NCI-H187 treated with DMSO at 0.1 percent for 48 hours (cell line): ENCODE measurements at places on chromosomes 12 and 14.

- DNase-seq: peak; percentile 25
Measured at GRCh38 chr12:107607464-107608392, 77.9 kb upstream of the PWP1 start.

DNA sequence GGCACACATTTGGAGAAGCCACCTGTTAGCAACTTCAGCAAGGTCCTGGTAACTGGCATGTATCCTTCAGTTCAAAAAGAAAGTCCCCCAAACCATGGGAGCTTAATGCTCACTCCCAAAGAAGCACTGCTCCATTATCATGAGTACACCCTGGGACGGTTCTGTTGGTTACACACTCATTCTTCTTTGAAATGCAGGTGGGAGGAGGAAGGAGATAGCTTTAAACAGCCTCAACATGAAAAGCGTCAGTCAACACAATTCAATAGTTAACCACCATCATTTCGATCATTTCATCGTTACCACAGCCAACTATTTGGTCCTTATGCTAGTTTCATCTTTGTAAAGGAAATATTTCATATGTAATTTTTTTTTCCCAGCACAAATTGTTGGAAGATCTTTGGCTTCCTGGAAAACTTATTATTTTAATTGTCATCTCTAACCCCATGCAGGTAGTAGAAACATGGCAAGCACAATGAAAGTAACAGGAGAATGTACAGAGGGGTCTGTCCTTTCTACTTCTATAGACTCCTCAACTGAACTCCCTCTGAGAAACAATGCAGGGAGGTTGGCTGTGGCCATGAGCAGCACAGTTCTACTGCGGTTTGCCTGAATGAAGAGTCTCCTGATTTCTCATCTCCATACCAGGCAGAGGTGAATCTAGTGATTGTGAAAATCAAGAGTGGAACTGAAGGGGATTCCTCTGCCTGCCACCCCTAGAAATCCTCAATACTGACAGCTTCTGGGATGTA is 196.4 kb upstream of the FOXN3 start:
- no peak for DNase-seq

GRCh38 chr14:106346534-106347290 is 820.3 kb downstream of the TMEM121 start:
- DNase-seq: no peak

DNA sequence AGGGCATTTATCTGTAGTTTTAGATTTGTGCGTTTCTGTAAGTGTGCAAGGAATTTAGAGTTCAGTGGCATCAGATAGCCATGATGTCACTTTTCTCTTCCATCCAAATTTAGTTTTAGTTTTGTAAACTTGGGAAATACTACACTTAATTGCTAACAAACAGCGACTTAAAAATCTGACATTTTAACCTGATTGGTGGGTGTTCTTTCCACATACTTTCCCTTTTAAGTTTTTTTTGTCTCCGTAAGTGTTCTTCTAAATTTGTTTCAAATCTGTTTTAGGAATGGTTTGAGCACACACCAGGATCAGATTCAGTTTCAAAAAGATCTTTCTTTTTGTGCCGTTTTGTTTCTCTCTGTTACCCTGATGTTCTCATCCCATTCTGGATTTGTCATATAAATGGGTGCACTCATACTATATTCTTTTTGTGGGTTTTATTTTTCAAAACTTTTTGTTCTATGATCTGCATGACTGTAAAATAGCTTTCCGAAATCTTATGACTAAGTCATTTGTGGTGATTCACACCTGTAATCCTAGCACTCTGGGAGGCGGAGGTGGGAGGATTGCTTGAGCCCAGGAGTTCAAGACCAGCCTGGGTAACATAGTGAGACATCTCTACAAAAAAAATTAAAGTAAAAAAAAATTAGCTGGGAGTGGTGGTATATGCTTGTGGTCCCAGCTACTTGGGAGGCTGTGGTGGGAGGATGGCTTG is 58.9 kb downstream of the FBXO34 start:
- DNase-seq: no peak

- DNase-seq: no peak
Measured at GRCh38 chr14:100410056-100410565, 87.0 kb downstream of the SLC25A47 start.

- no peak for DNase-seq
Measured at GRCh38 chr14:39581474-39581873, 149.2 kb upstream of the FBXO33 start.

DNA sequence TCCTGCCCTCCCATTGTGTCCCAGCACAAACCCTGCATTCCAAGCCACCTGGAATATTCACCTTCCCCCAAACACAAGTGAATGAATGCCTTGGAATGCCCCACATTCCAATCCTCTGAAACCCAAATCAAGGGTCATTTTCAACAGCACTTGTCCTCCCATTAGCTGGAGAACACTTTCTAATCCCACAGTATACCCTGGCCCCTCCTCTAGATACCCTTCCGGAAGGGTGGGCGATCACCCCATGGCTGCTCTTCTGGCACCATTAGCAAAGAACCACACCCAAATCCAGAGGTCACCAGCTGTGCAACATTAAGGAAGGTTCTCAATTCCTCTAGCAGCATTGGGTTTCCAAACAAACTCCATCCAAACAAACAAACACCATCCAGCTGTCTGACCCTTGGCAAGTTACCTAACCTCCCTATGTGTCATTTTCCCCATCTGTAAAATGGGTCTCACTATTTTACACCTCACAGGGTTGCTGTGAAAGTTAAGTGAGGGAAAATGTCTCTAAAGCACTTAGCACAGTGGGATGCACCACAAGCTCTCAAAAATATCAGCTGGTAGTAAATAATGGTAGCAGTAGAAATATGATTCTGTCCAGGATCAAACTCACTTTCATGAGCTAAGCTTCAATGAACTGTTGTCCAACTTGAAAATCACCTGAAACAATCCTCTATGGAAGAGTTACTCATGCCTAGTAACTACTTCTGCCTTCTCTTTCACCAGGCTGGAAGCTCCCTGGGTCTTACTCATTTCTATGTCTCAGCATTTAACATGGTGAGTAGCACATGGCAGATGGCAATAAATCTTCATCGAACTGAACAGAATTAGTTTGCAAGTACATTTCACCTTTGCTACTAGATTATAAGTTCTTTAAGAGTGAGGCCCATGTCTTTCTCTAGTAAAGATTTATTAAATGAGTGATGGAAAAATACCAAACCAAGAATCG is 5.3 kb downstream of the NUAK1 start:
- no peak for DNase-seq

DNA sequence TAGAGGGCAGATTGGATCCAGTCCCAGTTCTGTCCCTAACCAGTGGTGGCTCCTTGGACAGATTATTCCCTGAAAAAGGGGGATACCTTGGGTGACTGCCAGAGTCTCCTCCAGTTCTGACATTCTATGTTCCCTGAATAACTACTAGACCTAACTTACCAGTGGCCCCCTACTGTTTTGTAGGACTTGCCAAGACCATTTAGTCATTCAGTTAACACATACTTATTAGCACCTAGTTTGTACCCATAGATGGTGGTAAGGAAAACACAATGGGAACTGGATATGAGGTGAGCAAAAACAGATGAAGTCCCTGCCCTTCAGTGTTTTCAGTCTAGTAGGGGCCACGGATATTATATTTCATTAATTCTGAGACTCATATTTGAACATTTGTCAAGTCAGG is 3.5 kb downstream of the PRPF40B start:
- DNase-seq: no peak

GRCh38 chr12:133231001-133231400 is 4.7 kb downstream of the ANHX start:
- DNase-seq: no peak

GRCh38 chr14:64681796-64682710 is 22.2 kb upstream of the PLEKHG3 start:
- no peak for DNase-seq

GRCh38 chr14:30928462-30928861 is 54.1 kb downstream of the COCH start:
- DNase-seq: no peak

GRCh38 chr14:100239840-100240667 is 1.1 kb downstream of the YY1 start:
- no peak for DNase-seq

DNA sequence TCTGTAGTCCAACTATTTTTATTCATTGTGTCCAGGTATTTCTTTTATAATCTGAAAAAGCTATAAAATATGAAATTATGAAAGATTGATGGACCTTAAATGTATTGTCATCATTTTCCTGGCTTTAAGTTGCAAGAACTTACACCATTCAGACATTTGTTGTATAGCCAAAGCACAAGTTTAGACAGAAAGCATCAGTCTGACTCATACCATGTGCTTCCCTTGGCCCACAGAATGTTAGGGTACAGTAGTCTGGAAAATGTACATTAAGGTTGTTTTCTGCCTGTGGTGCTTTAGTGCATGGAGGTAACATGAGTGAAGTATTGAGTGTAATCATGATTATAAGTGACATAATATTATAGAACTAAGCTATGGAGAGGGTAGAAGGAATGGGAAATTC is 1002.5 kb downstream of the BCL11B start:
- no peak for DNase-seq

DNA sequence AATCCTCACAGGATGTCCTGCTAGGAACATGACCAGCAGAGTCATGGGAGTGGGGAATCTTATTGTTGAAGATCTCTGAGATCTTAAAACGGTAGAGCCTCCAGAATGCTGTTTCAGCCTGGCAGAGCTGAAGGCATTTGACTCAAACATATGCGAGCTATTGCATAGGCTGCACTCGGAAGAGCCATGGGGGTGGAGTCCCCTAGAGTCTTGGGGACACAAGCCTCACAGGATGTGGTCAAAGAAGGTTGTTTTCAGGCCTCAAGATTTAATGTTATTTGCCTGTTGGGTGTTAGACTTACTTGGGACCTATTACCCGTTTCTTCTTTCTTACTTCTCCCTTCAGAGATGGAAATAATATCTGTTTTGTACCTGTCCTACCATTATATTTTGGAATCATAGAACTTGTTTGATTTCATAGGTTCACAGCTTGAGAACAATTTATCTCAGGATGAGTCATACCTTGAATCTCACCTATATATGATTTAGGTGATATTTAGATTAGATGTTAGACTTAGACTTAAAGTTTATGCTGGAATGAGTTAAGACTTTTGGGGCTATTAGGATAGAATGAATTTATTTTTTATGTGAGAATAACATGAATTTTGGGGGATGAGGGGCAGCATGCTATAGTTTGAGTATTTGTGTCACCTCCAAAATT is 172.2 kb upstream of the ATP2B1 start:
- DNase-seq: no peak

DNA sequence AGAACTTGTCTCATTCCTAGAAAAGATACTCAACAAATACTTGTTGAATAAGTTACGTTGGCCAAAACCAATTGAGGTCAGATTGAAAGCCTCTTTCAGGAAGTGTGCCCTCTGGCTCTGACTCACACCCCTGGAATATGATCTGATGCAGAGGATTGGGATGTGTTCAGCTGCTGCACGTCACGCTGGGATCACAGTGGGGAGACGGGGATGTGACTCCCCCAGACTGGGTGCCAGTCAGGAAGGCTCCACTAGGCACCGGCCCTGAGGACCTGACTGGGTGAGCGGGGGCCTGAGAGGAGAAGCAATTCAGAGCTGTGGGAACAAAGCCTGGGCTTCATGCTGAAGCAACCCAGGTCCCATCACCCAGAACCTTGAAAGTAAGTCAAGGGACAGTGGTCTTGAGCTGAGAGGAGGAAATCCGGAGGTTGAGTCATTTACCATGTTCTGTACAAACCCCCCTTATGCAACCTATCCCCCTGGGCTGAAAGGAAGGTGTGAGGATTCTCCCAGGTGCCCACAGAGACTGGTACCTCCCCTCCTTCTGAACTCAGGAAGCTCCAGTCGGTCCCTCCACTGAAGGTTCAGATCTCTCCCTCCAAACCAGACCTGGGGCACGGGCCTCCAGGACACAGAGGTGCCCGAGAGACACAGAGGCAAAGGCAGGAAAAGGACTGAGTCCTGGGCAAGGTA is 3.9 kb downstream of the CEBPE start:
- DNase-seq: no peak

- DNase-seq: no peak
Measured at GRCh38 chr14:48417715-48418500, 742.5 kb upstream of the MDGA2 start.

GRCh38 chr14:51929910-51930682 is 59.2 kb upstream of the RTRAF start:
- no peak for DNase-seq
